NCI-H460 (cell line): ENCODE measurements at places on chromosomes 4 and X. TPM values are rescaled to one million over a fixed set of nuclear protein-coding genes. Genes with fewer than 3 reads are reported as not detected.

ATP1B4 gene
- not detected in 2 replicates for total RNA-seq

GATA1 gene
- not detected in 2 replicates for total RNA-seq

DNA sequence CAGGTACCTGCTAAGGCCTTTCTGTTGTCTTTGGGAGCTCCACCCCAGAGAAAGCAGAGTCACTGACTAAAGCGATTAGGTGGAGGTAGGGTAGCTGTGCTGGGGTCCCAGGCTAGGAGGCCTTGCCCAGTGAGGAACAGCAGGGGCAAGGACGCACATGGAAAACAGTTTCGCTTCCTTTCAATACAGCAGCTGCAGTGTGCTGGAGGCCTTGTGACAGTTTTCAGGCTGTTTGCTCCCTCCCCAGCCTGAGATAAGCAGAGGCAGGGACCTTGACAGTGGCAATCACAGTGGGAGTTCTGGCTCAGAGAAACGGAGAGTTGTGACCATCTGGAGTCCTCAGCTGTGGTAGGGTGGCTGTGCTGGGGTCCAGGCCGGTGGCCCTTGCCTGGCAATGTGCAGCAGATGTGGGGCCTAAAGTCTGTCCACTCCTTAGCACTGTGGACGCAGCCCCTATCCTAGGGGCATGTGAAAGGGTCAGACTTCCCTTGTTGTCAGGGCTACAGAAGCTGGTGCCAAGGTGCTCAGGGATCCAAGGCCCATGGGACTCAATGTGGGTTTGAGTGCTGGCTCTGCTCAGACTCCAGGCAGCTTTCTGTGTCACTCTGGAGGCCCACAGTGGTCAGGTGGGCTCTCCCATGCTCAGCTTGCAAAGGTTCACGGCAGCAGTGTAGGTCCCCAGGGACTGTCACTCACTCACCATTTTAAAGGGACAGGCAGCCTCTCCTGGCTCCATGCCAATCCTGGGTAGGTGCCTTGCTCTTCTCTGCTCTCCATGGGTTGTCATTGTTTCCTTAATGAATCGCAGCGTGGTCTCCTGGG, 534.9 kb upstream of the FMR1 start:
- DNase-seq: no peak

CFAP47 gene
- total RNA-seq: 0.15 and 0.20 TPM in 2 replicates

- DNase-seq: no peak
These were observed 981 bp downstream of the TET2 start for GRCh38 chr4:105147553-105148161.

RASL11B gene
- 0.20 and 0.35 TPM in 2 replicates for total RNA-seq

CLTRN gene
- 6.6 and 7.7 TPM in 2 replicates for total RNA-seq

TEX13A gene
- total RNA-seq: not detected in 2 replicates

SRPX gene
- 78.0 and 85.8 TPM in 2 replicates for total RNA-seq

FATE1 gene
- not detected in 2 replicates for total RNA-seq

DNA sequence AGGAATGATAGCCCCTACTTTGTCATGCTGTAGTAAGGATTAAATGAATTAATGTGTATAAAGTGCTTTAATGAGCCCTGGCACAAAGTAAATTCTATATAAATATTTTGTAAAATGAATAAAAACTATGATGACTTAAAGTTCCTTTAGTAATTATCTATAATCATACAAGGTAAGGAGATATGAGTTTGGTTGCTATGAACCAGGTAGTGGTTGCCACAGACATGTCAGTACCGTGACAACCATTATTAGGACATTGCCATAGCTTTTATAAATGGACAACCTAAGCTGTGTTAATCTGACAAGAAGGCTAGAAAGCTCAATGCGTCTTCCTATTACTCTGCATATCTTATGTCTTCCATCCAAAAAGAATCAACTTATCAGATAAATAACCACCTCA, at the start of gene ARL13A:
Gene ARL13A, plus strand, starts transcription at position 301 of the 400 bp plus-strand sequence. CDS start 3,982 bp downstream, outside the sequence.
- DNase-seq: no peak

GRCh38 chrX:16578218-16578617, 71.7 kb upstream of the S100G start:
- no peak for DNase-seq

DNA sequence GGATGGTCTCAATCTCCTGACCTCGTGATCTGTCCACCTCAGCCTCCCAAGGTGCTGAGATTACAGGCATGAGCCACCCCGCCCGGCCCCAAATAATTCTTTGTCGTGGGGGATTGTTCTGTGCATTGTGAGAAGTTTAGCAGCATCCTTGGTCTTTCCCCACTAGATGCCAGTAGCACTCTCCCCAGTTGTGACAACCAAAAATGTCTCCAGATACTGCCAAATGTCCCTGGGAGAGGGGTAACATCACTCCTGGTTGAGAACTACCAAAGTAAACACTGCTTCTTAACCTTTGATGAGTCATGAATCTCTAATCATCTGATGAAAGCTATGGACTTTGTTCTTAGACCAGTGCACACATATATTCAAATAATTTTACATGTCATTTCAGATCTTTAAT, 90.7 kb upstream of the BRS3 start:
- no peak for DNase-seq

HCCS gene
- 39.1 and 47.4 TPM in 2 replicates for total RNA-seq

GRCh38 chr4:77190053-77190452, 33.0 kb downstream of the CCNG2 start:
- no peak for DNase-seq

TCEAL9 gene
- total RNA-seq: 143 TPM in 2 replicates
